ENCODE measurements at places on chromosomes 6 and 20.

DNA sequence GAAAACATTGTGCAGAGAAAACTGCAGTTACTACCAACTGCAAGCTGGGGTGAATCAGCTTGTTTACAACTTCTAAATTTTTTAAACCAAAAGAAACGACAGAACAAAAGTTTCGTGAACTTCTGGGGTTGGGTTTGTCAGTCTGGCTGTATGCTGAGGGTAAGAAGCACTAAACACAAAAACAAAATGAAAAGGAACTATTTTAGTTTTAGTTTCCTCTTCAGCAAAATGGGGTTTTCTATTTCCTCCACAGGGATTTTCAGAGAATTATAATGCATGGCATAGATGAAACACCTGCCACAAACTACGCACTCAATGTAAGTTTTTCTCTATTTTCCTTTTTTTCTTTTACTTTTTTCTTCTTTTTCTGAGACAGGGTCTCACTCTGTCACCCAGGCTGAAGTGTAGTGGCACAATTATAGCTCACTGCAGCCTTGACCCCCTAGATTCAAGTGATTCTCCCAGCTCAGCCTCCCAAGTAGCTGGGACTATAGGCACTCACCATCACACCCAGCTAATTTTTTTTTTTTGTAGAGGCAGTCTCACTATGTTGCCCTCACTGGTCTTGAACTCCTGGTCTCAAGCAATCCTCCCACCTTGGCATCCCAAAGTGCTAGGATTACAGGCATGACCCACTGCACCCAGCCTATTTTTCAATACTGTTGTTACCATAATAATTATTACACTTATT, 40.6 kb downstream of the CGA start:
- DNase-seq: no peak

- DNase-seq: no peak
Measured at GRCh38 chr6:145903356-145904102, 60.6 kb downstream of the SHPRH start.

GRCh38 chr6:114010540-114010939, 39.6 kb upstream of the HDAC2 start:
- no peak for DNase-seq

DNA sequence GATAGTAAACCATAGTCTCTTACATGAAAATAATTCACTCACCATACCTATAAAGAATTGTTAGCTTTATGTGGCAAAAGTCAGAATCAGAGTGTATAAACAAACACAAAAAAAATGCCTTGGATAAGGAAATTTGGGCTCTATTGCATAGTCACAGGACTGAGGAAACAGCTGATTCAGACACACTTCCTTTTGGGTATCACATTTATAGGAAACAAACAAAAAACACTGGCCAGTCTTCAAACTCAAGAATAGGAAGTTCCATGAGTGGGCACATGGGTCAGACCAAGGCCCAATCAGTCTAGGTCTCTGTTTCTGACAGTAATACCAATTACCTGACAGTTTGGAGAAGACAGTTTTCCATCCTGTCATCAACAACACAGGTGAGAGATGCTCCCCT, 8.0 kb downstream of the SLC18B1 start:
- no peak for DNase-seq

GRCh38 chr6:92617721-92618120, 801.6 kb downstream of the EPHA7 start:
- no peak for DNase-seq

DNA sequence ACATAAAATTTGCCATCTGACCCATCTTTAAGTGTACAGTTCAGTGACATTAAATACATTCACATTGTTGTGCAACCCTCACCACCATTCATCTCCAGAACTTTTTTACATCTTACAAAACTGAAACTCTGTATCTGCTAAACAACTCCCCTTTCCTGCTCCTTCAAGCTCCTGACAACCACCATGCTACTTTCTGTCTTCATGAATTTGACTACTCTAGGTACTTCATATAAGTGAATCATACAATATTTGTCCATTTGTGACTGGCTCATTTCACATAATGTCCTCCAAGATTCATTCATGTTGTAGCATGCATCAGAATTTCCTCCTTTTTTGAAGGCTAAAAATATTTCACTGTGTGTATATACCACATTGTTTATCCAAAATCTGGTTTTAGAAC, 86.9 kb upstream of the SMLR1 start:
- DNase-seq: no peak

DNA sequence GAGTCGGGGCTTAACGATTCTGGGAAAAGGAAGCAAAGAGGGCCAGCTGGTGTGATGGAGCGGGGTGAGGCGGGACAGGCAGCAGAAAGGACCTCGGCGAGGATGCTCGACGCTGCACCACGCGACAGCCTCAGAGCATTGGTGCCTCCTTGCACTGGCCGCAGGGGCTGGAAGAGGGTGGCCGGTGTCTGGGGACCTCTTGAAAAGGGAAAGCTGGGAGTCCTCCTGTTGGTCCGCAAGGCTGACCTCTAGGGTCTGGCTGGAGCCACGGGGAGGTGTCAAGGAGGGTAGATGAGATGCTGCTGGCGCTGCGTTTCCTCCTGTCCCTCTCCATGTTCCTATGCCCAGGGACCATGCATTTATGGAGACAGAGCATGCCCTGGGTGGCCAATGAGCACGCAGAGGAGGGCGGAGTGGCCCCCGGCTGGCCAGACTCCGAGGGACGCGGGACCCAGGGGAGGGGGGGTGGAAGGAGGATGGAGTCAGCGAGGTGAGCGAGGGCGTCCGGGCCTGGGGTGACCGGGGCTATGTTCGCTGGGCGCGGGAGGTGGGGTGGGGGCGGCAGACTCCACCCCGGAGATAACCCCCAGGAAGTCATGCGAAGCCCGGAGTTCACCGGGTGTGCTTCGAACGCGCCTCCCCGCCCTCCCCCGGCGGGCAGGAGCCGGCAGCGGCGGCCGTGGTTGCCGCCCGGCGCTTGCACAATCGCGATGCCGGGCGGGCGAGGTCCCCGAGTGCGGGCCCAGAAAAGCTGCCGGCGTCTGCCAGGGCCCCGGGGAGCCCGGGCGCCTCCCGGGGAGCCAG, at the start of gene CYP24A1:
CYP24A1 (minus strand) TSS at position 334 of the 804 bp plus-strand sequence. CDS start 407 bp downstream, outside the sequence.
- DNase-seq: no peak

DNA sequence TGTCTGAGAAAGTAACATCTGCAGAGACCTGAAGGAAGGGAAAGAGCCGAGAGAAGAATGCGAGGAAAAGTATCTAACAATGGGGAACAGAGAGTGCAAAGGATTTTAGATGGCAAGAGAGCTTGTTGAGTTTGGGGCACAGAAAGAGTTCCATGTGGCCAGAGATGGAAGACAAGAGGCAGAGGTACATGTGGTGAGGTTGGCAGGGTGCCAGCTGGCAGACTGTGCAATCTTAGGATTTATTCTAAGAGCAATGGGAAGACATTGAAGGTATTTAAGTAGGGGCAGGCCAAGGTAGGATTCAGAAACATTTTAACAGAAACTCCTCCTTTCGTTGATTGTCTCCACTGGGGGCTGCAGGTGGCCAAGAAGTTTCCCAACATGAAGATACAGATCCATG, 20.4 kb upstream of the LBP start:
- DNase-seq: no peak

- DNase-seq: peak; percentile 50
Measured at GRCh38 chr6:15879371-15880261, 216.8 kb upstream of the DTNBP1 start.

DNA sequence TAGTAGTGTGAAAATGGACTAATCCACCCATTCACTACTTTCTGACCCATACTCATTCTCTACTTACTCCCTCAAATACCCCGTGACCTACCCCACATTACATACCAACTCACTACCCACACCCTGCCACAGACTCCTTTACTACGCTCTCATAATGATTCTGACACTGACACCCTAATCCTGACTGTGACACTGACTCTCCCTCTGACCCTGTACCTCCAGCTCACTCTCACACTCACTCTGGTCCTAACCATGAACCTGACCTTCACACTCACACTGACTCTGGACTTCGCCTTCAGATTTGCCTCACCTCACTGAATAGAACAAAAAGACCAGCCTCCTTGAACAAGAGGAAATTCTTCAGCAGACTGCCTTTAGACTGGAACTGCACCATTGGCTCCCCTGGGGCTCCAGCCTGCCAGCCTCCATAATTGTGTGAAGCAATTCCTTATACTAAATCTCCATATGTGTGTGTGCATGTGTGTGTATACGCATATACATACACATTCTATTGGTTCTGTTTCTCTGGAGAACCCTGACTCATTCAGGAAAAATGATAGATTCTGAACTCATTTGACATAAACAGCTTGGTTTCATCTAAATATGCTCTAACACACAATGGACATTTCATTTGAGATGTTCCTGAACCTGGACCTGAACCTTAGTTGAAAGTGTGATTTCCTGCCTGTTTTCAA, 10.5 kb upstream of the ZNF343 start:
- no peak for DNase-seq

DNA sequence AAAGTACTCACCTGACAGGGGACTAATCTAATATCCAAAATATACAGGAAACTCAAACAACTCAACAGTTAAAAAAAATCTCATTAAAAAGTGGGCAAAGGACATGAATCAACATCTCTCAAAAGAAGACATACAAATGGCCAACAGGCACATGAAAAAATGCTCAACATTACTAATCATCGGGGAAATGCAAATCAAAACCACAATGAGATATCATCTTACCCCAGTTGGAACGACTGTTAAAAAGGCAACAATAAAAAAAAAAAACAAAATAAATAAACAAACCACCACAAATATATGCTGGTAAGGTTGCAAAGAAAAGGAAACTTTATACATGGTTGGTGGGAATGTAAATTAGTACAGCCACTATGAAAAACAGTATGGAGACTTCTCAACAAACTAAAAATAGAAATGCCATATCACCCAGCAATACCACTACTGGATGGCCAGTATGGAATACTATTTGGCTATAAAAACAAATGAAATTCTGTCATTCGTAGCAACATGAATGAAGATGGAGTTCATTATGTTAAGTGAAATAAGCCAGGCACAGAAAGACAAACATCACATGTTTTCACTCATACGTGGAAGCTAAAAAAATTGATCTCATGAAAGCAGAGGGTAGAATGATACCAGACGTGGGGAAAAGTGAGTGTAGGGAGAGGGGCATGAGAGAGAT, 6.6 kb downstream of the SIRPB2 start:
- no peak for DNase-seq

GRCh38 chr6:5237805-5238204, 22.9 kb downstream of the LYRM4 start:
- no peak for DNase-seq

- DNase-seq: no peak
Measured at GRCh38 chr6:144377586-144378210, 92.6 kb downstream of the UTRN start.

- DNase-seq: no peak
Measured at GRCh38 chr20:40457404-40457803, 231.6 kb downstream of the MAFB start.

GRCh38 chr6:45054610-45055009, 273.5 kb upstream of the RUNX2 start:
- no peak for DNase-seq

GRCh38 chr20:34420146-34420545, 57.1 kb downstream of the ITCH start:
- no peak for DNase-seq

GRCh38 chr6:1217396-1217795, 94.5 kb upstream of the FOXQ1 start:
- DNase-seq: no peak

DNA sequence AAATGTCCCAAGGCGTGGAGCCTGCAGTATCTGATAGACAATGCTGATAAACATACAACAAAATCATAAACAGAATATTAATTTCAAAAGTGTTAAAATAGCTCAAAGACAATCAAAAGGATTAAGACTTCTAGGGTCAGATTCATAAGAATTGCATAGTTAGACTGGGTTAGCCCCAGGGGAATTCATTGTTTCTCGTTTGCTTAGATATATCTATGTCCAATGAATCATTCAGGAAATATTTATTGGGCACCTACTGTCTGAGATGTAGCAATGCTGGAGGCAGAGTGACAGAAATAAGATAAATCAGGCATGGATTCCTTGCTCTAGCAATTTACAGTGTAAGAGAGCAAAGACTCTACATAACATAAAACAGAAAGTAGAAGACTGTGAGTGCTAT, 124.4 kb upstream of the PRL start:
- no peak for DNase-seq

- DNase-seq: no peak
Measured at GRCh38 chr20:51366155-51366886, 176.2 kb downstream of the NFATC2 start.

- DNase-seq: no peak
Measured at GRCh38 chr20:52972965-52973819, 1.0 kb downstream of the TSHZ2 start.

GRCh38 chr6:49110916-49111315, 352.1 kb downstream of the MMUT start:
- no peak for DNase-seq
